Activated T-cell treated with anti-CD3 and anti-CD28 coated beads for 4 hours (primary cell): ENCODE measurements at places on chromosomes 7 and 10.

DNA sequence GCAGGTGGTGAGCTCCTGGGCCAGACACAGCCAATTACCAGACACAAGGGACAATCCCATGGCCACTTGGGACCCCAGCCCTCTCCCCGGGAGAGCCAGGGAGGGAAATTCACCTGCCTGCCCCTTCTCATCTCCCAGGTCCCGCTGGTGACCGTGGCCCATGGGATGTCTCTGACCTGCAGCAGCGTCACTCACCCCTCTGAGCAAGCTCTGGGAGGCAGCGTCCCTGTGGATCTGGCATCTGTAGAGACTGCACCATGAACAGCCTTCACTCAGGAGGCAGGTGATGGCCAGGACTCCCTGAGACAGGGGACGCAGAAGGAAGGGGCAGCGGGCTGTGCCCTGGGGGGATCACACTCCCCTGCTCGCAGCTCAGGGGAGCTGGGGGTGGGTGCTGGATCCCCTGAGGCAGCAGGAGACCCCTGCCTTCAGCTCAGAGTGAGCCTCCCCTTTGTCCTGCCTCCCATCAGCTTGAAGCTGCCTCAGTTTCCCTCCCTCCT, 90.8 kb downstream of the FOXL3 start:
- no peak for DNase-seq

GRCh38 chr7:31729195-31729804, 42.3 kb downstream of the PPP1R17 start:
- no peak for DNase-seq

- no peak for DNase-seq
Observed at GRCh38 chr7:149156898-149157297, 9.6 kb downstream of the ZNF398 start.

DNA sequence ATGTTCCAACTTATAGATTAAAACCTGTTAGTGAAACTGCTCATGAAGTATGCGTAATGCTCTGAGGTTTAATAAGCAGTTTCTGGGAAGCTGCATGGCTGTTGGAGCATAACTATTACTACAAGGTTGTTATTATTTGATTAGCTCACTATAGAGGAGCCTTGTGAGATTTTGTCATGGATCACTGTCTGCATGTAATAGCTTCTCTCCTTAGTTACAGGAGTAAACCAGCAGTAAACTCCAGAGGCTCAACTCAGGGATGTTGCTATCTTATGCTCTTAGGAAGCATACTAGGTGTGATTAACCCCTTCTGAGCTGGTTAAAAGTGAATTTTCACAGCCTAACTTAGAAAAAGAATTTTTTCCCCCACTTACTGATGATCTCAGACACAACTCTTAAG, 63.6 kb upstream of the IFRD1 start:
- DNase-seq, result no peak

- DNase-seq, result no peak
Observed at GRCh38 chr7:14497390-14497789, 405.2 kb downstream of the DGKB start.

- DNase-seq, result no peak
Observed at GRCh38 chr7:24574386-24574785, 1.1 kb downstream of the PALS2 start.

DNA sequence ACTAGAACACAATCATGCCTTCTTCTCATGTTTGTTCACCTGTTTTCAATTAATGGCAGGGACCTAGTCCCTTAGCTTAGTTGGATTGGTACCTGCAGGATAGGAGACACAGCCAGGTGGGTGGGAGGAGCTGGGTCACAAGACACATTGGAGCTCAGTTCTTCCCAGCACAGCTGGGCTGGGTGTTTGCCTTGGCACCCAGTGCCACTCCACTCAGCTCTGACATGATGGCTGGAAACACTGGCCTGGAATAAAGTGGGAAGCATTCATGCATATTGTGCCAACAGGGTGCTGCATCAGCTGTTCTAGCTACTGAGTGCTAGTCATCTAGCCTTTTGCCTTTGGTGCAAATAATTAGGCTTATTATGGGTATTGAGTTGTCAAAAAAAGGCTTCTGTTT, 226.1 kb downstream of the PTEN start:
- no peak for DNase-seq
